ENCODE measurements at places on chromosomes 5 and 9. TPM values are rescaled to one million over a fixed set of nuclear protein-coding genes. Genes with fewer than 3 reads are reported as not detected.

- DNase-seq: no peak
Measured at GRCh38 chr5:171317230-171317629, 8.2 kb downstream of the TLX3 start.

DNA sequence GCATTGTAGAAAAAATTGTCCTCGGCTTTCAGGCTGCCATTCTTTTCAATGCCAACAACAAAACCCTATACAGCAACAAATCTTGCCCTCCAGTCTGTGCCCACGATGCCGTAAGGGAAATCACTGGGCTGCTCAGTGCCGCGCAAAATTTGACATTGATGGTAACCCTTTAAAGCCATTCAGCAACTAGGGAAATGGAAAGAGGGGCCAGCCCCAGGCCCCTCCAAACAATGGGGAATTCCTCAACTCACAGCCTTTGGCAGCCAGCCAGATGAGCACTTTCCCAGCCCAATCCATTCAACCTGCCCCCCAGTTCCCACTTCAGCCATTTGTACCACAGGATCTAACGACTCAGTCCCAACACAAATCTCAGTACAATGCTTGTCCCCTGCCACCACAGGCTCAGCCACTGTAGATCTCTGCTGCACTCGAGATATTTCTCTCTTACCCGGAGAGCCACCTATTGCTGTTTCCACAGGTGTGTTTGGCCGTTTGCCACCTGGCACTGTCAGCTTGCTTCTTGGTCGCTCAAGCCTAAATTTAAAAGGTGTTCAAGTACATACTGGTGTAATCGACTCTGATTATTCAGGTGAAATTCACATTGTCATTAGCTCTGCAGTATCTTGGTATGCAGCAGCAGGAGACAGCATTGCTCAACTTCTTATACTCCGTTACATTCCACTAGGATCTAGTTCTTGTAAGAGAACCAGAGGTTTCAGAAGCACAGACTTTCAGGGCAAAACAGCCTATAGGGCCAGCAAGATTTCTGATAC, 103.3 kb downstream of the SYK start:
- no peak for DNase-seq

- no peak for DNase-seq
Measured at GRCh38 chr5:36662291-36662851, 56.0 kb downstream of the SLC1A3 start.

DNA sequence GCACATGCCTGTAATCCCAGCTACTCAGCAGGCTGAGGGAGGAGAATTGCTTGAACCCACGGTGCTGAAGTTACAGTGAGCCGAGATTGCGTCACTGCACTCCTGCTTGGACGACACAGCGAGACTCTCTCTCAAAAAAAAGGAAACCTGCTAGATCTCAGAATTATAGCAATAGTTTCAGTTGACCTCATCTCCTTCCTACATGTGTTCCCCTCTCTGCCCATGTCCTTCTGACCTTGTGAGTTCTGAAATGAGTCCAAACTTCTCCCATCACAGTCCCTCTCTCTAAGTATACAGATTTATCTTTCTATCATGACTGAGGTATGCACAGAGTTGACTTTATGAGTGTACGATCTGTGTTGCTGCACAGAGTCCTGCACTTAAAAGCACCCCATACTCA, 44.6 kb upstream of the SHOC1 start:
- DNase-seq: peak; percentile 70

DNA sequence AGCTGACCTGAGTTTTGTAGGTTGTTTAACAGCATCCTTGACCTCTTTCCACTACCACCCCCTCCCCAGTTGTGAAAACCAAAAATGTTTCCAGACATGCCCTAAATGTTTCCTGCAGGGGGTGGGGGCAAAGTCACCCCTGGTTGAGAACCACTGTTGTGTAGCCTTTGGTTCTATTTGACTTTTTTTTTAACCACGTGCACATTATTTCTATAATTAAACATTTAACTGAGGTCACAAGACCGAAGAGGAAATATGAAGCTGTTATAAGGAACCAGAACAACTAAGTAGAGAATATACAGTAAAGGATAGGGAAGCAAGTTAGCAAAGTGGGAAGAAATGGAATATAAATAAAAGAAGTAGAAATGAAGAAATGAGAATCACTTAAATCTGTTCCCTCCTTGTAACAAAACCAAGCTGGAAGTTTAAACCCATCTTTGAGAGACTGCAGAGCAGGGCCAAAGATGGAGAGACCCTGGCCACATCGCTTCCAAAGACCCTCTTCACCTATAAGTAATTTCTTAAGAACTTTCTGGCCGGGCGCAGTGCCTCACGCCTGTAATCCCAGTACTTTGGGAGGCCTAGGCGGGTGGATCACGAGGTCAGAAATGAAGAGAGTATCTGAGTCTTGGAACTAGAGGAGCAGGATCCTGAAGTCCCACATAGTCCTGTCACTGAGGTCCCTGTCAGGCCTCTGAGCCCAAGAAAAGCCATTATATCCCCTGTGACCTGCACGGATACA, 14.4 kb downstream of the SIT1 start:
- DNase-seq: no peak

GRCh38 chr5:43174586-43174985, 17.4 kb upstream of the NIM1K start:
- DNase-seq: no peak

- no peak for DNase-seq
Measured at GRCh38 chr5:57085306-57086081, 88.4 kb upstream of the GPBP1 start.

Gene GRHPR
- total RNA-seq: 111 TPM

Gene NAIP
- 5.5 TPM for total RNA-seq

Gene CORO2A
- total RNA-seq: 0.60 TPM

DNA sequence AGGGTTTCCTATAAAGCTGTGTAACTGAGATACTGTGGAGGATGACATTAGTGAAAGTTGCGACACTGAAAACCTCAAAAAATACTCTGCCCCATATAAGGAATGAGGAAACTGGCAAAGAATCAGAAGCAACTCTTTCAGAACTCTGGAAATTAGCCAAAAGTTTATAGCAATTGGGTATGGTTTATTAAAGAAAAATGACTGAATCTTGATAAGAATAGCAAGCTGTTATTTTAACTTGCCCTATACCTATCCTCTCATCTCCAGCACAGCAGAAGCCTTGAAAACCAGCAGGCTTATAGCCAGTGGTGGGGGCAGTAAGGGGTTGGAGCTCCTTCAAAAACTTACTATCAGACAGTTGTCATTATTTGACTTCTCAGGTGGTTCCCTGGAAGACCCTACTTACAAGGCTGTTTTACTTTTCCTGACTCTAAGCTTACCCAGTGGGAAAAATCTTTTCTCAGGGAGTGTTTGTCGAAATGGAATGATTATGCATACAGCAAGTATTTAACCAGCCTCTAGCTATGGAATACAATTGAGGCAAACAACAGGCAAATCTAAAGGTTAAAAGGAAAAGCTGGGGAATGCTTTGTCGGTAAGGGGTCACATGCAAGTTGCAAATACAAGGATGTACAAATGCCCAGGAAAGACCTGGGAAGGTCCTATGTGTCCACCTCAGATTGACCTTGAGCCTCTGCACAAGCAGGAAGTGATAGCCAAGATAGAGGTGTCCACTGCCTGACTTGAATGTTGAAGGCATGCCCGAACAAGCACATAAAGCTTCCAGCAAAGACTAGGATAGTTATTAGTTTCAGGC, 21.0 kb upstream of the FAM151B start:
- no peak for DNase-seq

Gene DNAJB5
- 66.5 TPM for total RNA-seq

- no peak for DNase-seq
Measured at GRCh38 chr5:168288349-168289245, 2.8 kb upstream of the WWC1 start.

- no peak for DNase-seq
Measured at GRCh38 chr5:131277875-131278740, 14.3 kb downstream of the CDC42SE2 start.

- DNase-seq: no peak
Measured at GRCh38 chr5:159178978-159179377, 30.4 kb downstream of the RNF145 start.

DNA sequence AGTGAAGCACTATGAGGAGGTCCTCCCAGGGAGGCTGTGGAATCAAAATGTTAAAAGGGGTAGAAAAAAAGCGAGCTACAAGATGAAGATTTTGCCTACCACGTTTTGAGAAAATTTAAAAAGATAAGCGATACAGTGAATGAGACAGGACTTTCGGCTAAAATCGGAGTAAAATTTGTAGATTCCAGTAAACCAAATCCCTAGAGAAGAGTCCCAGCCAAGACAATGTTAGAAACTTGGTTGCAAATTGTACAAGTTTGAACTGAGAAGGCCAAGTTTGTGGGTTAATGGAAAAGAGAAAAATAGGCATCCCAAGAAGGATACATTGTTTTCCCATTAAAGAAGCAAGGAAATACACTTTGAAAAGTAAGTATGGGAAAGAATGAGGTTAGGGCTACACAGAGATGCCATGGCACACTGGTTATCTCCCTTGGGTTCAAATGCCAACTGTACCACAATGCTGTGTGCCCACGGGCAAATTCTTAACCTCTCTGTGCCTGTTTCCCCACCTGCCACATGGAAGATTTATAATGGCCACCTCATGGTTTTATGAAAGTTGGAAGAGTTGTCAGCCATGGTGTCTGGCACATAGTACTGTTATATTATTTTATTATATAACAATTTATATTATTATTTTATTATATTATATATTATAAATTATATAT, 16.2 kb upstream of the MGAT1 start:
- DNase-seq: no peak

- DNase-seq: peak; percentile 86
Measured at GRCh38 chr5:80082731-80083100, 47.6 kb downstream of the THBS4 start.

Gene COX7C
- 2,115 TPM for total RNA-seq

Gene CCIN
- total RNA-seq: not detected

DNA sequence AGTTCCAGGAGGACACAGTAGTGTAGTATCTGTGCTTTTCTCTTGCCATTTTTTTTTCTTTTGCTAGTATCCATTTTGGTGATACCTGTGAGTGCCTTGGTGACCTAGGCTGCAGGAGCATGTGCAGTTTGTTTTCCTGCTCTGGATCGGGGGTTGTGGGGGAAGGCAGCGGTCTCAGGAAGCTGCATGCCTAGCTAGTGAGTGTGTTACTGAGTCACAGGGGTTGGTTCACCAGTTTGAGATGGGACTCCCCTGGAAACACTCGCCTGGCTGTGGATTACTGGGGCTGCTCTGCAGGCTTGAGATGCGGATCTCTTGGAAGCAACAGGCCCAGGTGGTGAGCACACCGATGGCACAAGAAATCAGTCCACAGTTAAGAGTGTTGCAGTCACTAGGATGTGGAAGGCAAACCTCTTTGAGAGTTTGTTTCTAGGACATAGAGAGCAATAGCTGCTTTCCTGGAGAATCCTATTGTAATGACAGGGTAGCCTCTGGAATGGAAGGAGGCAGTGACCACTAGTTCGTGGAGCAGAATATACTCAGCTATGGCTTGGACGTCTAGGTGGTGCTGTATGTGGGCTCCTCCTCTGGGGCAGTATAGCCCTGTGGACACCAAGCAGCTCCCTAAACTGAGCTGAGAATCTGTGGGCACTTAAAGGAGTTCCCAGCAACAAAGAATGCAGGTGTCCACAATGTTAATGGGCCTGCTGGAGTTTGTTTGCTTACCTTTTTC, 20.0 kb upstream of the SPATA31E1 start:
- DNase-seq: no peak

Gene PRR16
- total RNA-seq: 12.7 TPM

Gene ECM2
- 8.5 TPM for total RNA-seq

Gene SGCD
- 75.2 TPM for total RNA-seq

Gene IL4
- total RNA-seq: not detected

Gene TAF11L11
- not detected for total RNA-seq

Gene PDGFRB
- 57.2 TPM for total RNA-seq

DNA sequence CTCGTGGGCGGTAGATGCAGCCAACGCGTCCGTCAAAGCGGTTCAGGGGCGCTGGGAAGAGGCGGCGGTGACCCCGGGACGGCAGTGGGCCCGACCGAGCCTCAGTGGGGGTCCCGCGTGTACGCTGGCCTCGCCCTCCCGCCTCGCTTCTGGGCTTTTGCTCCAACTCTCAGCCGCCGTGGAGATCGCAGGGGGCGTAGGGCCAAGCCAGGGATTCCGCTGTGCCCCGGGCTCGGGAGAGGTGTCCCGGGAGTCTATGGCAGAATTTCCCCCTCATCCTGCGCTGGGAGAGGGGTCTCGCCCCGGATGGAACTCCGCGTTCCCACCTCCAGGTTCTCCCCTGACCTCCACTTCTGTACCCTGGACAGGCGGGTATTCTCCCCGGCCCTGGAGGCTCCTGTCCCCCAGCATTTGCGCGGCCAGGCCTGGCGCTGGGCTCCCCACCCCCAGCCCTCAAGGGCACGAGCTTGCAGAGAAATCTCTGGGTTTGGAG, 131.9 kb downstream of the MRPL36 start:
- no peak for DNase-seq

DNA sequence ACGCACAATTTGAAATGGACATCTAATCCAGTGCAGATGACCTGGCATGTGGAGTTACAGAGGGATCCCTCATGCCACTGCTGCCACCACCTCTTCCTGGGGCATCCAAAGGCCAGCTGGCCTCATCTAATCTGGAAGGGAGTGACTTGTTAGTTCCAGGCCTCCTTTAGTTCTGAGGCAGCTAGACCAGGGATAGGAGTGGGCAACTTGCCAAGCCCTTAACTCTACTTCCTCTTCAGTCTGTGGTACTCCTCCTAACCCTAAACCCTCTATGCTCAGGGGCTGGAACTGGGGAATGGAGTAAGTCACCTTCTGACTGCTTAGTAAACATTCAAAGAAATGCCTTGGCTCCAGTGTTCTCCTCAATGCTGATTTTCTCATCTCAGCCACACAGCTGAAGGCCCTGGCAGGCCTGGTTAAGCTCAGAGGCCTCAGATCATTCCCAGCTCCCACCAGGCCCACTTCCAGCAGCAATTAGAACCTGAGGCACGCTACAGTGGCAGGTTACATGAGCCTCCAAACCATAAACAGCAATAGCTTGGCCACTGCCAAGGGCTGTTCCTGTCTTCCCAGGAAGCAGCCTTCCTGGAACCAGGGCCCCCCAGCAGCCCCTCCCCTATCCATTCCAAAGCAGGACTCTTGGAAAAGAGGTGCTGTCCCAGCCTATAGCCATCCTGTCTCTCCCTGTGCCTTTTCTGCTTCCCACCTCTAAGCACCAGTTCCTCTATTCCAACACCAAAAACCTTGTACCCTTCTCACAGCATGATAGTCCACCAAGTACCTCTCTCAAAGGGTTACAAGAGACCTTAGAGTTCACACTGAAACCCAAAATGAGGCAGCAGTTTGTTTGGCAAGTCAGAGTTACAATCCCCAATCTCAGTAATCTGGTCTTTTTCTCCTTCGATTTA, 2.0 kb downstream of the EIF4EBP3 start:
- DNase-seq: no peak

GRCh38 chr5:177595026-177595585, 3.1 kb downstream of the TMED9 start:
- no peak for DNase-seq

DNA sequence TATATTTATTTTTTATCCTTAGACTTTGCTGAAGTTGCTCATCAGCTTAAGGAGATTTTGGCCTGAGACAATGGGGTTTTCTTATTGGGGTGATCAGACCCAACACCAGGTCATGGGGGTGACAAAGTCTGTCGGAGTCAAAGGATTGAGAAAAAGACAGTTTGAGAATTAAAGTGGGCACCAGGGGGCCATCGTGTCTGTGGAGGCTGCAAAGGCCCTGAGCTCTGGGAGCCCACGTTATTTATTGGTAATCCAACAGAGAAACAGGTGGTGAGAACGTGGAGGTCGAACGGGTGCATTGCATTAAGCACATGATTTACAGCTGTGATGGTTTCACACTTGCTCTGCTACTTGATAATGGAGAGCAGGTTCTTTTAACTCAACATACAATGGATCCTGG, 102.5 kb upstream of the CDH10 start:
- no peak for DNase-seq
